Upper lobe of left lung (tissue), 6 donors: ENCODE measurements at places on chromosomes 4 and X. TPM values are rescaled to one million over a fixed set of nuclear protein-coding genes. Genes with fewer than 3 reads are reported as not detected.

OPRPN gene
- not detected for total RNA-seq

TCEAL6 gene
- not detected for total RNA-seq

LANCL3 gene
- total RNA-seq: 2.0 TPM

MAMLD1 gene
- total RNA-seq: 1.1 TPM

PPP4R3C gene
- total RNA-seq: not detected

CXorf49 gene
- total RNA-seq: not detected

SPARCL1 gene
- 404 TPM for total RNA-seq

P2RY10 gene
- total RNA-seq: 0.91 TPM

TEX13D gene
- total RNA-seq: not detected

GRCh38 chr4:8710946-8711345, 118.4 kb downstream of the CPZ start:
- DNase-seq: no peak

GRCh38 chr4:129346734-129347133, 250.8 kb downstream of the C4orf33 start:
- DNase-seq: no peak

- DNase-seq: no peak
Observed at GRCh38 chr4:11546391-11547175, 117.9 kb upstream of the HS3ST1 start.

DNA sequence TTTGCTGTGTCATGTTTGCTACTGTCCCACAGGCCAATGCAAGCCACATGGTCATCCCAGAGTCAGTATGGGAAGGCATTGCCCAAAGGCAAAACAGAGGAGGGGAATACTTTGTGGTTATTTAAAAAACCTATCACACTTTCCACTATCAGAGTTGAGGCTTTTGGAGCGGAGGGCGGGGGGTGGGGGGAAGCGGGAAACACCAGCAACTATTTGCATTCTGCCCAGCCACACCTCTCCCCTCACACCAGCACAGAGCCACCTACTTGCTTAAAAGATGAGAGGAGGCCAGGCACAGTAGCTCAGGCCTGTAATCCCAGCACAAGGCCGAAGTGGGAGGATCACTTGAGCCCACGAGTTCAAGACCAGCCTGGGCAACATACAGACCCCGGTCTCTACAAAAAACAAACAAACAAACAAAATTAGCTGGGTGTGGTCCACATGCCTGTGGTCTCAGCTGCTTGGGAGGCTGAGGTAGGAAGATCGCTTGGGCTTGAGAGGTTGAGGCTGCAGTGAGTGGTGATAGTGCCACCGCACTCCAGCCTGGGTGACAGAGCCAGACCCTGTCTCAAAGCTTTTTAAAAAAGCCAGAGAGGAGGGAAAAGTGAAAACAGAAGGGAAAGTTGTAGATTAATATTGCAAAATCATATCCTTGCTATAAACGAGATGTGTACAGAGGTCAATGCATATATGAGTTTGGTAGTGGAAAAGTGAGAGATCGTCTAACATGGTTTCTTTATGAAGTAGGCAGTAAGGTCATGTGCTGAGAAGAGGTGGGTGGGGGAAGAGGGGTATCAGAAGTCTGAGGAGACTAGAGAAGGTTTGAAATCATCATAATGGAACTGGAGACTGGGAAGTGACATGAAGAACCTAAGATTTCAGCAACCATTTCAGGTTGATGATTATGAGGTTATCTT, 1.9 kb upstream of the CHST7 start:
- DNase-seq: no peak

GRCh38 chr4:65139998-65140397, 530.3 kb downstream of the EPHA5 start:
- DNase-seq: no peak

- DNase-seq: no peak
Observed at GRCh38 chr4:186096681-186097165, 7.8 kb upstream of the FAM149A start.

DNA sequence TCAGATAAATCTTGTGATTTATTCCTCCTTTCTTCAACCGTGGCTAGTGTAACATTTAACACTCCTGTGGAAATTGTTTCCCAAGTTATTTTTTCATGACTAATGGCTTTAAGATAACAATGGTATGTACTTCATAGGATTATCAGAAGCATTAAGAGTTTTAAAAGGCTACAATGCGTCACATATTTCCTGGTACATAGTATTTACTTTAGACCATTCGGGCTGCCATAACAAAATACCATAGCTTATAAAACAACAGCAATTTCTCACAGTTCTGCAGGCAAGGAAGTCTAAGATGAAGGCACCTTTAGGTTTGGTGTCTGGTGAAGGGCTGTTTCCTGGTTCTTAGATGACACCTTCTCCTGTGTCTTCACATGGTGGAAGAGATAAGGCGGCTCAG, 158.6 kb downstream of the PAPSS1 start:
- DNase-seq: no peak

GRCh38 chrX:134654398-134655012, 3.8 kb downstream of the PLAC1 start:
- no peak for DNase-seq
